NCI-H1092 (cell line): ENCODE measurements at places on chromosomes 12 and 14.
A peak's percentile ranks its signal among the peaks of the same experiment; 100 is the strongest.

DNA sequence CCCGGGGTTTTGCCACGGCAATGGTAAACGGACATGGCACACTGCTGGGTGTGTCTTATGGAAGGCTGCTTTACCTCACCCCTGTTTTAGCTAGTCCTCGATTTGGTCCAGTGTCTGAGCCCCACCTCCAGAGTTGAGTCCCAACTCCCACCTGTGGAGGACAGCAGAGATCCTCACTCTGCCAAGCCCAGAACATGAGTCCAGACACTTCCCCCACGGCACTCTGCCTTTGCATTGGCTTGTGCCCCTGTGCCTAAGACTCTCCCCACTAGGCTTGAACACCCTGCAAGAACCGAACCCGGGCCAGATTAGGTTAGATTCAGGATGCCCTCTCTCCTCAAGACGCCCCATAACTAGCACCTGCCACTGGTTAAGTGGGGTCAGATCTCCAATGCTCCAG is 59.8 kb upstream of the C14orf180 start:
- DNase-seq = no peak

- DNase-seq = no peak
These were observed 3.1 kb upstream of the SLCO1B3 start for GRCh38 chr12:20807192-20808080.

DNA sequence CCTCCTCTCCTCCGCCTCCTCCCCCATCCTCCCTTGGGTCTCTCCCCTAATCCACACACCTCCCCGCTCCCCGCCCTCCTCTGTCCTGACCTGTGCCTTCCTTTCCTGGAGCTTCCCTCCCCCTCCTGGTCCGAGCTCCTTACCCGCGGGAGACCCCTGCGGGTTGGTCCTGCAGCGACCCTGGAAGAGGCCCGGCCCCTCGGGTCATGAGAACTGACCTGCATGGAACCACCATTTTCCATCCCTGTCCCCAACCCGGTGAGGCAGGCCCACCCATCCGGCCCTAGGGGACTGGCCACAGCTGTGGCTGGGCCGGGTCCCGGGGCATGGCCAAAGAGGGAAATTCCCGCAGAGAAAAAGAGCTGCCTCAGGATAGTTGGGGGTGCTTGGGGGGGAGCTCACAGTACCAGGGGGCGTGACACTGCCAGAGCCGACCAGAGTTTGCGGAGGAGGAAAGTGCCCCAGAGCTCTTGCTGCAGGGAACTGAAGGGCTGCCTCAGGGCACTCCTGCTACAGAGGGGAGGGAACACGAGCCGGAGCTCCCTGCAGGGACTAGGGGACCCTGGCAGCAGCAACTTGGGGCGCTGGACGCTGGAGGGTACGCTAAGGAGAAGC is 613 bp downstream of the ARHGEF40 start:
- no peak for DNase-seq

DNA sequence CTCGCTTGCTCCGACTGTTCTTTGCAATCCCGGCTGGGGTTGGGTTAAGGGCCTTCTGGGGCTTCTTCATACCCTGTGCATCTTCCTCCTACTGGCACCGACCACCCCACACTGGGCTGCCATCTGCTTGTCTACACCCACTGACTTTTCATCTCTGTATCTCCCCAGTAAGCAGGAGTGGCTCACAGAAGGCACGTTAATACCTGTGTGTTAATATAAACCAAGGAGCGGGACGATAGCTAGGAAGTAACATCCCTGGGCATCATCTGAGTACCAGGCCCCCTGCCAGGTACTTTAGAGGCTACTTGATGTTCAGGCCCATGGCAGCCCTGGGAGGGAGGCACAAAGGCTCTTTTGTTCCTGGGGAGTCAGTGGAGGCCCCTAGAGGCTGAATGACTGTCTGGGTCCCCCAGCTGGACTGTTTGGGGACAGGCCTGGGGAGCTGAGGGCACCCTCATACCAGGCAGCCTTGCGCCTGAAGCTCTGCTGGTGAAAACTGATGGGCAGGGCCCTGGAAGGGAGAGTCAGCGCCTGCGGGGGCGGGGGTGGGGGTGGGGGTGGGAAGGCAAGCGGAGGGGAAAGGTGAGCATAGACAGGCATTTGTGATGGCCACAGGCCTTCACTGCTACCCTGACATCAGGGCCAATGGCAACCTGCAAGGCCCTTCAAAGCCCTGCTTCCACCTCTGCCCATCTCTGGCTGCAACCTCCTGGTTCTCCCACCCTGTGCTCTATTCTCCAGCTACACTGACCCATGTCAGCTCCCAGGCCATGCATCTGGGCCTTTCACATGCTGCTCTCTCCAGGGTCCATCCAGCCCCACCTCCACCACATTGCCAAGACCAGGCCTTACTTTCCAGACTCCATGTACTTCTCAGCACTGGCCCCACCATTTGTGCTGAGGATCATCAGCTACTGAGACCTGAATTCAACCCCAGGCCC is 34.2 kb upstream of the DEGS2 start:
- DNase-seq = no peak

- DNase-seq = no peak
These were observed 7.5 kb downstream of the BDKRB2 start for GRCh38 chr14:96212140-96212539.

GRCh38 chr12:104930388-104931326 is 27.4 kb downstream of the SLC41A2 start:
- no peak for DNase-seq

DNA sequence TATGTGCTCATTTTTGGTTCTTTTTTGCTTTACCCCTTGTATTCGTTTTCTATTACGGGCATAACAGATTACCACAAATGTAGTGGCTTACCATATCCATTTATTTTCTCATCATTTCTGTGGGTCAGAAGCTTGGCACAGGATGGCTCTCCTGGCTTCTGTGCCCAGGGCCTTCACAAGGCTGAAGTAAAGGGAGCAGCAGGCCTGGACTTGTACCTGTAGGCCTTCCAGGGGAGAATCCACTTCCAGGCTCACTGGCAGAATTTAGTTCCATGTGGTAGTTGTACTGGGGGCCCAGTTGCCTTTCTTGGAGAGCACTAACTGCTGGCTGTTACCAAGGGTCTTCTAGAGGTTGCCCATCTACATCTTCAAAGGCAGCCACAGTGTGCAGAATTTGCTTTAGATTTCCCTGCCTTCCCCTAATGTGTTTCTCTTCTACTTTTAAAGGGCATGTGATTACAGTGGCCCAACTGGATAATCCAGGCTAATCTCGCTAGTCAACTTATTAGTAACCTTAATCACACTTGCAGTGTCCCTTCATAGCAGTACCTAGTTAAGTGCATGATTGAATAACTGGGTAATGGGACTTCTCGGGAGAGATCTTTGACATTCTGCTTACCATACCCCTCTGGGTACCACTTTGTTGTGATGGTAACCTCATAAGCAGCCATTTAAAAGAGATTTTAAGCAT is 67.0 kb downstream of the CRADD start:
- no peak for DNase-seq

- DNase-seq = no peak
These were observed 198.1 kb upstream of the PLXNC1 start for GRCh38 chr12:93950311-93950710.

GRCh38 chr14:69819607-69820006 is 22.6 kb upstream of the SLC10A1 start:
- no peak for DNase-seq

DNA sequence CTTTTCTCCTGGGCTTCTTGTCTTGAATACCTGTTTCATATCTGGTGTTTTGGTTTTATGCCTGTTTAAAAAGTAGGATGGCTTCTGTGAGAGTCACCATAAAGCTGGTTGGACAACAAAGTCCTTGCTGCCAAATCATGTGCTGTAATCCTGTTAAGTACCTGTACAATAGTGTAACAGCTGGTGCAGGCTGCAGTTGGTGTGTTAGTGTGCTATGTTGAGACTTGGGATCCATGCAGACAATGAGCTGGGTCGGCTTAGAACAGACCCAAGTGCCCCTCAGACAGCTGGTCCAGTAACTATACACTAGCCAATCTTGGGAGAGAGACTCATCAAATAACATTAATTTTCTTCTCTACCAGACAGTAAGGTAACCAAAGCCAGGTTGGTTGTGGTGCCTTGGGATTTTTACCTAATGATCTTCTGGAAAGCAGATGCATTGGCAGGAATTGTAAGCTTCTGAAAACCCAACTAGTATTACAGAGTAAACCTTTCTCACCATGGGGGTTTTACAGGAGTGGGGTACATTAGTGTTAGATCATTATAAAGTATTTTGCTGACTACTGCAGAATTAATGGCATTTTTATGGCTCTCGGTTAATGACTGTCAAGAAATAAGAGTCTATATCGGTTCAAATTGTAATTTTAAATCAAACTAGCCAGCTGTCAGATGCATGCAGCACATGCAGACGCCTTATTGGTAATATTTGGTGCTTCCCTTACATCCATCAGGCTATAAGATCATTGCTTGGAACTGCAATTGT is 231.2 kb downstream of the PDZRN4 start:
- DNase-seq = peak; percentile 36

DNA sequence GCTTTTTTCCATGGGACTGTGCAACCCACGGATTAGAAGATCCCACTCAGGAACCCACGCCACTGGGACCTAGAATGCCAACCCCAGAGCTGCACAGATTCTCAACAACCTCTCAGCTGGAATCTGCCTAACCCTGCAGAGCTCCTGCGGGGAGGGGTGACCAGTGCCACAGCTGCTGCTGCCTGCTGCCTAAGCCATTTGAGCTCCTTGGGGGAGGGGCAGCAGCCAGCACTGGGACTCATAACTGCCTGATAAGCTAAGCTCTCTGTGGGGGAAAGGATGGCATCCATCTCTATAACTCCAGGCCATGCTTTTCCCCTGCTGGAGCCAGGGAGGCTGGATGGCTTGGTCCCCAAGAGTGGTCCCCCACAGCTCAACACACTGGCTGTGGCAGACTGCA is 182.8 kb downstream of the SLC5A8 start:
- DNase-seq = no peak

GRCh38 chr14:31582286-31582691 is 21.1 kb downstream of the NUBPL start:
- DNase-seq = no peak

- no peak for DNase-seq
These were observed 14.1 kb downstream of the IL31 start for GRCh38 chr12:122159882-122160281.

DNA sequence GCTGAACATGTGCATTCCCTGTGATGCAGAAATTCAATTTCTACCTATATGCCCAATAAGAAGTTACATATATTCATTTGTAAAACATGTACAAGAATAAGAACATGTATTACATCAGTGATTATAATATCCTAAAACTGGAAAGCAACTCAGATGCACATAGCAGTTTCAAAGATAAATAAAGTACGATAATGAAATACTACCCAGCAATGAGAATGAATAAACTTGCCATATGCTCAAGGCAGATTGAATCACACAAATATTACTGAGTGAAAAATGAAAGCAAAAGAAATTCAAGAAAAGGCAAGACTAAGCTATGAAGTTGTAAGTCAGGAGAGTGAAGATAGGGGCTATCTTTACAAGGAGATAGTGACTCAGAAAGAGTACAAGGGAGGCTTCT is 345.3 kb upstream of the OR4E1 start:
- DNase-seq = no peak

GRCh38 chr14:54857830-54858269 is 44.8 kb downstream of the GCH1 start:
- DNase-seq = no peak

- no peak for DNase-seq
These were observed 134.2 kb downstream of the SYNE2 start for GRCh38 chr14:63986789-63987533.

GRCh38 chr14:74614508-74615495 is 2.8 kb upstream of the LTBP2 start:
- DNase-seq = no peak

DNA sequence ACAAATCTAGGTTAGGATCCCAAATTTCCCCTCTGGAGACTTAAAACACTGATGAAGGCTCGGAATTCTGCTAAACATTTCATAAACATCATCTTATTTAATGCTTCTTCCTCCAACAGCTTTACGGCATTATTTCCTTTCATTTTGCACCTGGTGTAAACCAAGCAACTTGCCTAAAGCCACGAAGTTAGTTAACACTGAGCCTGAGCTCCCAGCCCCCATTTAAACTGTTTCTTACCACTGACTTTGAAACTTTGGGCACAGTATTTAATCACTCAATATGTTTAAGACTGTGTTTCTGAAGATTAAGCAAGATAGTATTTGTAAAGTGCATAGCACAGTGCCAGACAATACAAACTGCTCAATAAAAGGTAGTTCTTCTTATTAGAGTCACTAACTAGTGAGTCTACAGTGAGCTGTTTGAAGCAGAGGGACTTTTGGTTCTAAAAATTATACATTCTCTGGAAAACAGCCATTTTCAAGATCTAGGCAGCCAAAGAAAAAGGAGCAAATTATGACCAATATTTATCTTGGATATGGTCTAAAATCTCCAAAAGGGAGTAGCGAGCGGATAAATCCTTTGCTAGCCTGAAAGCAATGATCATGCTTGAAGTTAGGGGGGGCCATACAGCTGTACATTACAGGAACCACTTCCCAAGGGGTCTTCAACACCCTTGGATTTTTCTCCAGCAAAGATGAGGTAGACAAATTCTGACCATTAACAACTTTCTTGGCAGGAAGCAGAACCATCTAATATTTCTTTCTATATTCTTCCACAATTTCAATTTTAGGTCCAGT is 4.0 kb downstream of the EGLN3 start:
- no peak for DNase-seq

DNA sequence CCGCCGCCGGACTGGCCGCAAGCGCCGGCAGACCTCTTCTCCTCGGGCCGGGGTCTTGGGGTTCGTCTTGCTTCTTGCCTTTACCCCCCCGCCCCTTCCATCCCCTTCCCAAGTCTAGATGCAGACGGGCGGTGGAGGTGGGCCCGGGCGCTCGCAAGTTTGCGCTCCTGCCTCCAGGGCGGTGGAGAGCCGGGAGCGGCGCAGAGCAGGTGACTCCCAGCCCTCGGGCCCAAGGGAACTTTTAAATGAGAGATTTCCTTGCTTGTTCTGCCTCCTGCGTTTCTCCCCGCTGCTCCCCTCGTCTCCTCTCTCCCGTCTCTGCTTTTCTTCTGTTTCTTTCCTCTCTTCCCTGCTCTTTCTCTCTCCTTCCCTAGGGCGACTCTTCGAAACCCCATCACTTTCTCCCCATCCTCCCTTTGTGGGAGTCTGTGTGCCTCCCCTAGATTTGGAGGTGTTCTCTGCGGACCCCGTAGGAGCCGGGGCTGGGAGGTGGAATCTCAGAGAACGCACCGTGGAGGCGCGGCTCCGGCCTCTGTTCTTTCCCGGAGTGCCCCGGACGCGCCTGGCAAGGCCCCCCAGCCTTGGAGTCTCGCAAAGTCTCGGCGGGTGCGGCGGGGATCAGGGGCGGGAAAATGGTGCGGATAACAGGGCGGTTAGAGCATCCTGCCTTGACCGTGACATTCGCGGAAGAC is 114.7 kb upstream of the MYL2 start:
- no peak for DNase-seq

DNA sequence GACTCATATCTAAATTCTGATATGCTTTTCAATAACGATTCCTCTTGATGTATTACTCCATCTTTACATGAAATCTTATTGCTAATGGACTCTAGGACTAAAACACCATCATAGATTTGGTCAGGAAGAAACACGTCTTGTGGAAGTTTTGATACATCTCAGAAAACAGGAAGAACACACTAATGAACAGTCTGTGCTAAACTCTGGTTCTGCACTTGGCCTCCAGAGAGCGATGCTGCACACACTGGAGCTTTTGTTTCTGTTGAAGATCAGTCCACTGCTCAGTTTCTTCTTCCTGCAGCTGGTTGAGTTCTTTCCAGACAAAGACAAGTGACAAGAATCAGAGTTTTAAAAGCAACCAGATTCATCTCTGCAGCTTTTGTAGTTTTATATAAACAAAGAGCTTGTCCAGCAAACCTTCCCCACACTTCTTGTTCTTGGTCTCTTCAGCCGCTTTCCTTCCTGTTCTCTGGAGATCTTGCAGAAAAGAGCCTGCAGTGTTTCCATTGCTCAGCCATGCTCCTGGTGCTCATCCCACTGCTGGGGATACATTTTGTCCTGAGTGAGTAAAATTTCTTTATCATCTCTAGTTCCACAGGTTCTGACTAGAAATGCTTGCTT is 229.1 kb upstream of the OR4E1 start:
- DNase-seq = no peak
